ENCODE measurements at places on chromosomes 4 and X.

DNA sequence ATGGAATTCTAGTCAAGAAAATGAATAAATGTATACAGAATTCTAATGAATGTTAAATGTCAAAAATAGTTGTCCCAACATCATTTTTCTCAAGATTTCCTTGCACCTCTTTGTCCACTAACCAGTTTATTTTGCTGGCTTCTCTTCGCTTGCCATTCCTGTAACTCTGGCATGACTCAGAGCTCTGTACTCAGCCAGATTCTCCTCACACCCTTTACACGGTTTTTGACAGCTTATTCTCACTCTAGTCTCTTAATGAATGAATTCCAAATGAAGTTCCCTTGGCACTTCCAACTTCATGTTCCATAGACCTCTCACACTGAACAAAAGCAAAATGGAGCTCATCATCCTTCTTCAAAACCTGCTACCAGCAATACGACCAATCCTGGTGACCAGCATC, 419.3 kb upstream of the SLIT2 start:
- DNase-seq = no peak

DNA sequence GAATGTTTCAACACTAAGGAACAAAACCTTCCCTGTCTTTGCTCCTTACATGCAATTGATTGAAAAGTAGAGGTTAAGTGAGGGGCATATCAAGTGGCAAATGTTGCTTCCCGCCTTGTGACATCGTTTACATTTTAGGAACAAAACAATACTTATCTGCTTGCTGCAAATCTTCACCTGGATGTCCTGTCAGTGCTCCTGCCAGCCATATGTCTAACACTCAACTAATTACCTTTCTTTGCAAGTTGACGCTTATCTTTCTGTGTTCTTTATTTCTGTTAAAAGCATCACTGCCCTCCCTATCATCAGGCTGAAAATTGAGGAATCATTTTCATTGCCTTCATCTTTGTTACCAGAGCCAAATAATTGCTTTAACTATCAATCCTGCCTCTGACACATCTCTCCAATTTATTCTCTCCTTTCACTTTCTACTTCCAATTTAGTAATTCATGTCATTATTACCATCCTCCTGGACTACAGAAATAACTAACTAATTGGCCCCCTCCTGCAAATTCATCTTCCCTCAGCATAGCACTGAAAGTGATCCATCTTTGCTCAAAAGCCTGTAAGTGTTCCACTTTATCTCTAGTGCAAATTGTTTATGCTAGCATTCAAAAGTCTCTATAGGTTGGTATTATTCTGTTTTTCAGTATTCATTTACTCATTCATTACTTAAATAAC, 298.7 kb upstream of the ATOH1 start:
- no peak for DNase-seq

DNA sequence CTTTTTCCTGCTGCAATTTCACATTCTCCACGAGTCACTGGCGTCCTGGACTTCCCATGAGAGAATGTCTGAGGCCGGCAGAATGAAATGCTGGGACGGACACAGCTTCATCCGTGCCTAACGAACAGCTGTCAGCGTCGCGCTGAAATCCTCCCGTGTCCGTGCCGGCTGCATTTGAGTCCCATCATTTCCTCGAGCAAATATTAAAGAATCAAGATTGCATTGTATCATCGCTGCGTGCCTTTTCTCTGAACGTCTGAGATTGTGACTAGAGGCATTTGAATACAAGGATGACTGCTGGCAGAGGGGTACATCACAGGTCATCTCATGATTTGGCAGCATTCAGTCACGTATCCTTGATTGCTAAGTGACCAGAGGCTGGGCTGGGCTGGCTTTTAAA, 279.9 kb downstream of the ASMT start:
- no peak for DNase-seq

DNA sequence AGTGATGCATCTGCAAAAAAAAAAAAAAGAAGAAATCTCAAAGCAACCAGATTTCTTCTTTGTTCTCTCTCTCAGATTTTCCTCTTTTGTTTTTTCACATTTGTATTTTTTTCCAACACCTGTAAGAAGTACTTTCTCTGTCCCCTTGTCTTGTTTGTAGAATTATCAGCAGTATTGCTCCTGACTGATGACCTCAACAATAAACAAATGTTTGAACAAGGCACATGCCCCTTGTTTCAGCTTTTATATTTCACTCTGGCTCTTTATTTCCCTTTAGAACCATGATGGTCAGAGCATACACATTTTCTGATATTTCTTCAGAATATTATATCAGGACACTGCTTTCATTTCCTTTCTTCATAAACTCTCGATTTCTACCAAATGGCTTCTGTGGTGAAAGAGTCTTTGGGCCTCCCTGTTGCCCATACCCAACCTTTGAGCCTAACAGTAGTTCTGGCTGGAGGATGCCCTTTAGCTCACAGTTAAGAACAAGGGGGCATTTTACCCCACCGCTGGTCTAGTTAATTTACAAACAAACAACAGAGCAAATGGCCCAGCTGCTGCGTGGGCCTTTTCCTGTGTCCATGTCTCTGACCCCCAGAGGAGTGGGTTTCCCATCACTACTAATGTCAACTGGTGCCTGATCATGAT, 142.5 kb upstream of the SMAD1 start:
- DNase-seq = no peak

GRCh38 chrX:107826238-107827029, 768 bp downstream of the MID2 start:
- DNase-seq = peak; percentile 9

Measured in occipital lobe (tissue), 3 donors.